ENCODE measurements at places on chromosomes 7 and 10. TPM values are rescaled to one million over a fixed set of nuclear protein-coding genes. Genes with fewer than 3 reads are reported as not detected.

- DNase-seq = no peak
Measured at GRCh38 chr7:107945332-107945731, 54.3 kb downstream of the DLD start.

COL17A1 gene
- not detected for polyA plus RNA-seq

MRLN gene
- not detected for polyA plus RNA-seq

DNA sequence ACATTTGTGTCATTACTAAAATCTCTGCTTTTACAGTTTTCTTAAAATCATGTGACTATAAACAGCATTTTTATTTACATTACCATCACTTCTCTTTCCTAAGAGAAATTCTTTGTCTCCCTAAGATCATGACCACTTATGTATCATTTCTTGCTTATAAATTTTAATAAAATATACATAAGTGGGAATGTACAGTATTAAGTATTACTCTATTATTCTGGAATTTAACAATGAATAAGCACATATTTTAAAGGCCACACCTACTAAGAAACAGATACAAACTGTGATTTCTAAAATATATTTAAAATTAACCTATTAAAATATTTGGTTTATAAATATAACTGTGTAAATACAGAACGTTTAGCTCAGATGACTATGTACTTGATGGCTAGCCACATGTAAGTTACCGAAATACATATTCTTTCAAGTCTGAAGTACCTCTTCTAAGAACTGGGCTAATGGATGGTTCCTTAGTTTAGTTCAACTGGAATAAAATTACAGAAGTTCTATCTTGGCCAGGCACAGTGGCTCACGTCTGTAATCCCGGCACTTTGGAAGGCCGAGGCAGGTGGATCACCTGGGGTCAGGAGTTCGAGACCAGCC is 33.3 kb upstream of the PTPRN2 start:
- no peak for DNase-seq

ARHGAP22 gene
- not detected for polyA plus RNA-seq

- DNase-seq = no peak
Measured at GRCh38 chr7:89994483-89994882, 159.8 kb upstream of the STEAP1 start.

SLC37A3 gene
- 15.5 TPM for polyA plus RNA-seq

GRCh38 chr10:15348579-15348978 is 22.5 kb downstream of the FAM171A1 start:
- no peak for DNase-seq

DNA sequence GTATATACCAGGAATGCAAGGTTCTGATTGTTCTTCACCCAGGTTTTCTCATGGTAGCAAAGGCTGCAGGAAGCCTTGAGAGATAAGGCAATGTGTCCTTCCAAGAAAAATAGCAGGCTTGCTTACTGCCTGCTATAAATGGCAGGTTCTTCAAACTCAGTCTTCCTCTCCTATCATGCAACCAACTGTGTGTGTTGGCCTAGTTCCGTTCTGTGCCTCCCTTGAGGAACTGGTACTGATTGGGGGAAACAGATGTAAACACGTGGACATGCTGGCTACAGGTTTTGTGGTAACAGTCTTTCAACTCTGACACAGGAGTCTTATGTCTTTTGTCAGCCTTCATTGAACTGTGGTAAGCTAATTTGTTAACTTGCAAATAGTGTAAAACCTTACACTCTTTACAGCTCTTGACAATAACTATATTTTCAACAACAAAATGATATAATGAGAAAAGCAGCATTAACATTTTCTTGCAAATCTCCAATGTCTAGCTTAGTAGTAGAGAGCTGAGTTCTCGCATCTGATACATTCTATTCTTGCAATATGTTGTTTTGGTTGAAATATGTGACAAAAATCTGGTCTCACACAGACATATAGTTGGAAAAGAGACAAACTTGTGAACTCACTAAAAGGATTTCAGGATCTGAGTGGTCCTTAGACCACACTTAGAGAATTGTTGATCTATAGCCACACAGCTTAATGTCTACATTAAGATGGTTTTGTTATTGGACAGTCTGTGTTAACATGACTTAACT is 54.7 kb upstream of the LSM8 start:
- no peak for DNase-seq

YAE1 gene
- polyA plus RNA-seq = 13.8 TPM

- DNase-seq = no peak
Measured at GRCh38 chr10:3836222-3836820, 51.3 kb upstream of the KLF6 start.

CALHM3 gene
- not detected for polyA plus RNA-seq

- no peak for DNase-seq
Measured at GRCh38 chr10:78185693-78186055, 152.0 kb downstream of the RPS24 start.

CUZD1 gene
- polyA plus RNA-seq = 1.4 TPM

OR2A1 gene
- 0.38 TPM for polyA plus RNA-seq

DNA sequence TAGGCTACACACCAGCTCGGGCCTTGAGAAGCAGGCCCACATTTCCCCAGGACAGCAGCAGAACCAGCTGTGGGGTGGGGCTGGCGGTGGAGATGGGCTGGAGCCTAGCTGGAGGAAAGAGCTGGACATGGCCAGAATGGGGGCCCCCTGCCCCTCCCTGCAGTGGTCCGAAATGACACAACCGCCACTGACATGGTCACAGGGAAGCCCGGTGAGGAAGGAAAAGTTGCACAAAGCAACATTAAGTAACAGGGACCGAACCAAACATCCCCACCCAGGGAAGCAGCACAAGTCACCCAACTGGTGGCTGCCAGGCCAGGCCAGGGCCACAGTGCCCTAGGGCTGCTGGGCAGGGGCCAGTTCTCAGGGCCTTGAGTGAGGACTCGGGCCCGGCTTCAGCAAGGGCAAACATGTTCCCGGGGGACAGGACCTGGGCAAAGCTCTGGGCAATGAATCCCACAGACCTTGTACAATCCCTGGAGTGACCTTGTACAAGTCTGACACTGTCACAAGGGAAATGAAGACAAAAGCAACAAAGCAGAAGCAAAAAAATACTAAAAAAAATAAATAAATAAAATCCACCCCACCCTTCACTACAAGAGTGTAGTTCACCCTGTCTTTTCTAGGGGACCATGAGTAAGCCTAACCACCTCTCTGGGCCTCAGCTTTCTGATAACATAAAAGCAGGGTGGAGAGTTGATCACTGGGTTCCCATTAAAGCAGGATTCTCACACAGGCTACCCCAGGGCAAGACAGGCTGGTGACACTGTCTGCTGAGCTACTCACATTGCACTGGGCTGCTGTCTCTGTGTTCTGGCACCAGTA is 33.0 kb downstream of the PSAP start:
- DNase-seq = no peak

DNA sequence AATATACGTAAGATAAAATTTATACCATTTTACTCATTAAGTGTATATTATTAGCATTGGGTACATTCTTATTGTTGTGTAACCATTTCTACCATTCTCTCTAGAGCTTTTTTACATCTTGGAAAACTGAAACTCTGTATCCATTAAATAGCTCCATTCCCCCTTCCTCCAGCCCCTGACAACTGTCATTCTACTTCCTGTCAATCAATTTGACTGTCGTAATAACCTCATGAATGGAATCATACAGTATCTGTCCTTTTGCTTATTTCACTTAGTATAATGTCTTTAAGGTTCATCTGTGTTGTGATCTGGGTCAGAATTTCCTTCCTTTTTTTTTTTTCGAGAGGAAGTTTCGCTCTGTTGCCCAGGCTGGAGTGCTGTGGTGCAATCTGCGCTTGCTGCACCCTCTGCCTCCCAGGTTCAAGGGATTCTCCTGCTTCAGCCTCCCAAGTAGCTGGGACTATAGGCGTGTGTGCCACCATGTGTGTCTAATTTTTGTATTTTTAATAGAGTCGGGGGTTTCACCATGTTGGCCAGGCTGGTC is 15.6 kb downstream of the ZRANB1 start:
- no peak for DNase-seq

RNF32 gene
- 5.4 TPM for polyA plus RNA-seq

DNA sequence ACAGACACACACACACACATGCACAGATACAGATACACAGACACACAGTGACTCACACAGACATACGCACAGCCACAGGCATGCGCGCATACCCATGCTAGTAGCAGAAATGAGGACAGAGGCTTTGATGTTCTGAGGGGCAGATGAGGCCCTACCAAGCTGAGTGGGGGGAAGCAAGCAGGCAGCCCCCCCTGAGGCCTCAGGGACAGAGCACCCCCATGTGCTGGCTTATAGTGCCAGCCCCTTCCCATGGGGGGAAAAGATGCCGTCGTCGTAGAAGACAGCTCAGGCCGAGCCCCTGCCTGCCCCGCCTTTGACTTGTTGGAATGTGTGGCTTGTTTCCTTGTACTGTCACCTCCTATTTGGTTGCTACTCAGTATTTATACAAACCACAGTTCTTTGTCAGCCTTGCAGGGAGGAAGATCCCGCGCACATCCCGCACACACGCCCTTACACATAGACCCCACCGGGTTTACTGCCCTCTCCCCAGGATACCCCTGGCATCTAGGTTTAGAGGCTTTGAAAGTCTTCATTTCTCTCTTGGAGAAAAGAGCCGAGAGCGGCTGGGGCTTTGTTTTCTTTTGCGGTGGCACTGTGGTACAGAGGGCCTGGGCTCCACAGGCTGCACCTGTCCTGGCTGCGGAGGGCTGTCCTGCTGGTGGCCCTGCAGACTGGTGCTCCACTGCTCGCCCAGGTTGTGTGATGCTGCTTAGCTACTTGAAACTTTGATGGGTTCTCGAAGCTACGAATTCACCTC is 112.5 kb downstream of the DOCK1 start:
- no peak for DNase-seq

LMOD2 gene
- not detected for polyA plus RNA-seq

OR6B1 gene
- polyA plus RNA-seq = not detected

Measured in CD4-positive, CD25-positive, alpha-beta regulatory T cell (primary cell).